ENCODE measurements at places on chromosomes 1 and 21.

- DNase-seq: no peak
Observed at GRCh38 chr1:186869526-186870228, 40.9 kb downstream of the PLA2G4A start.

- peak; percentile 77 for DNase-seq
Observed at GRCh38 chr1:30816211-30817076, 58.9 kb upstream of the LAPTM5 start.

- DNase-seq: no peak
Observed at GRCh38 chr1:192439373-192440025, 122.7 kb downstream of the RGS21 start.

GRCh38 chr1:158285756-158286241 lies 3.9 kb upstream of the CD1C start:
- no peak for DNase-seq

DNA sequence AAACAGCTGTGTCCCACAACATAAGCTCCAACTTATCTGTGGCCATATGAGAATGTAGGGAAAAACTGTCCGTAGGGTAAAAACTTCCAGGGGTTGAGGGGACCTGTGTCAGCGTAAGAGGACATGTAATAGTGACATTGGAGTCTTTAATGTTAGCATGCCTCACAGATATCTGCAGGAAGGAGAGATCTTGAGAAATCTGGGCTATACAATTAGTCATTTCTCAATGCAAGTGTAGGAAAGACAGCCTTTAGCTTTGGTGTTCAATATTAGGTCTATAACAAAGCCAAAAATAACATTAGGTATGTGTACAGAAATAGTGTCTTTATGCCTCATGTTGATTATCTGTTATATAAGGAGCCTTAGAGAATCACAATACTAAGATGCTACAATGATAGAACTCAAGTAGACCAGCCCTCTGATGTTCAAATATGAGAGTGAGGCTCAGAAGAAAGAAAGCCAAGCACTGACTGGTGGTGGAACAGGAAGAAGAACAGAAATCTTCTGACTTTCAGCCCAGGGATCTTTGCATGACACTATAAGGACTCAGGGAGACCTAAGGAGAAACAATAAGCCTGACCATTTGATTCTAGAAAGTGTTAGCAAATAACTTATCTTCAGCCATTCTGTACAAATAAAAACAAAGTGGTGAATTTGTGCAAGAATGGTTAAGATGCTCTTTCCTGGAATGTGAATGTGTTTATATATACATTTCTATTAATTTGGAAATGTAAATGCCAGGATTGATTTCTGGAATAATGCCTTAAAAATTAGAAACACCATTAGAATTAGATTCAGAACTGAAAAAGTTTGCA lies 152.6 kb downstream of the ZC3H11B start:
- DNase-seq: no peak

DNA sequence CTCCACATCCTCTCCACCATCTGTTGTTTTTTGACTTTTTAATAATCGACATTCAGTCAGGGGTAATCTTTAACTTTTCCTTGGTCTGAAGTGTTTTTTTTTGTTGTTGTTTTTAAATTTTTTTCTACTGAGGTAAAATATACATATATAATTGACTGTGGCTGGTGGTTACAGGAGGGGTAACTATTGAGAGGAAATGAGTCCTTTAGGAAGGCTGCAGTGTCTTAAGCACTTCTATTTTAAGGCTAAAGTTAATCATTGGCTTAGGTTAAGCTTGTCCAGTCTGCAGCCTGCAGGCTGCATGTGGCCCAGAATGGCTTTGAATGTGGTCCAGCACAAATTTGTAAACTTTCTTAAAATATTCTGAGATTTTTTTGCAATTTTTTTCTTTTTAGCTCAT lies 172.5 kb downstream of the CTH start:
- DNase-seq: no peak

DNA sequence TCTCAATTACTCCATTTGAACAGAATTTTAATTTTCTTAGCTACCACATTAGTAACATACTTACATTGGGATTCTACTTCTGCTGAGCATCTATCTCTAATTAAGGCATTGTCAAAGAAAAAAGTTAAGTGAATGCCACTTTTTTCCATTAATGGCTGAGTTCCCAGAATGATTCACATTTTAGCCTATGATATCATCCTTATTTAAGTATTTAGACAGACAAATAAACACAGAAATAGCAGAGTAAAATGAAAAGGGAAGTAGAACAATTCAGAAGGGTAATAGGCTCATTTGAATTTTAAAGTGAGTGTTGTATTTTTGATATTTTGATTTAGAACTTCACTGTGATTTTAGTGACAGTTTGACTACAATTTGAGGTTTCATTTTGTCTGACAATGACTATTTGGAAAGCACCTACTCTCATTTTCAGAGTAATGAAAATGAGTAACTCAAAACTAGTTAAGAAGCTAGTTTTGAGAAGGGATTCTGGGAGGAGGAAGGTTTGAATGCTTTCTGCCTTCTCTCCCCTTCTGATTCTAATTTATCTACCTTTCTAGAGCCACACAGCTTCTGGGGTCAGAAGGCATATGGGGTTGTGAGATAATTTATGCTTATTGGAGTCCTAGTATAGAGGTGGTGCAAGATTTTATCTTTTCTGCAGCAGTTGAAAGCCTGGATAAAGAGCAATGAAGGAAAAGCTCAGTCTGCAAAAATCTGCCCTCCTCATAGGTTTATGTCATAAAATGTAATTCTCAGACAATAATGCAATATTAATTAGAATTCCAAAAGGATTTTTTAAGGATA lies 15.5 kb downstream of the LYPLAL1 start:
- DNase-seq: peak; percentile 80

GRCh38 chr21:25901330-25901979 lies 166.7 kb downstream of the GABPA start:
- no peak for DNase-seq

GRCh38 chr1:61591351-61591750 lies 133.6 kb downstream of the TM2D1 start:
- no peak for DNase-seq

DNA sequence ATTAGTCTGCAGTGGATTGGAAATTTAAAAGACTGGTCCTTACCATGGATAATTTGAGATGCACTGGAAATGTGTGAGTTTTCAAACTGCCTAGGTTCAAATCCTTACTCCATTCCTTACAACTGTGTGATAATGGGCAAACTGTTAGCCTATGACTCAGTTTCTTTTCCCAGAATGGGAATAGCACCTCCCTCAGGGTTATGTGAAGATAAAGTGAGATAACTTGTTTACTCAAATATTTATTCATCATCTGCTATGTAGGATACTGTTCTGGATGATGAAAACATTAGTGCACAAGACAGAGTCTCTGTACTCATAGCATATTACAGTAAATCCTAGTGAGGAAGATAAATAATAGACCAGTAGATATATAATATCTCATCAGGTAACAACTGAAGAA lies 28.6 kb downstream of the LRIG2 start:
- DNase-seq: no peak

GRCh38 chr1:177800400-177801088 lies 169.3 kb downstream of the SEC16B start:
- peak; percentile 24 for DNase-seq

- DNase-seq: no peak
Observed at GRCh38 chr1:183882335-183883167, 77.6 kb downstream of the RGL1 start.

DNA sequence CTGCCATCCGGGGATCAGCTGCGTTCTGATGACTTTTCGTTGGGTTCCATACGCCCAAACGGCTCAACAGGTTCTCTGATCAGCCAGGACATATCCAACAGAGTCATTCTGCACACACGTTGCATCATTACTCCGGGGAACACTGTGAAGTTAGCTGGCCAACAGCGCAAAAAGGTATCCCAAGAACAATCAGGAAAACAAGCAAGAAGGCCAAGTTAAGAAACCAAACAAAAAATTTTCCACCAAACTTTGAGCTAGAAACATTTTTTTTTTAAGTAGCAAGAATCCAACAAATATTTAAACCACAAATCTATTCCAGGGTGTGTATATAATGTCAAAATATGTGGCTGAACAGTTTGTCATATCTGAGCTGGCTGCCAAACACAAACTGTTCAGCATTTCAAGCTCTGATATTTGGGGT lies 29.2 kb downstream of the NID1 start:
- peak; percentile 13 for DNase-seq

DNA sequence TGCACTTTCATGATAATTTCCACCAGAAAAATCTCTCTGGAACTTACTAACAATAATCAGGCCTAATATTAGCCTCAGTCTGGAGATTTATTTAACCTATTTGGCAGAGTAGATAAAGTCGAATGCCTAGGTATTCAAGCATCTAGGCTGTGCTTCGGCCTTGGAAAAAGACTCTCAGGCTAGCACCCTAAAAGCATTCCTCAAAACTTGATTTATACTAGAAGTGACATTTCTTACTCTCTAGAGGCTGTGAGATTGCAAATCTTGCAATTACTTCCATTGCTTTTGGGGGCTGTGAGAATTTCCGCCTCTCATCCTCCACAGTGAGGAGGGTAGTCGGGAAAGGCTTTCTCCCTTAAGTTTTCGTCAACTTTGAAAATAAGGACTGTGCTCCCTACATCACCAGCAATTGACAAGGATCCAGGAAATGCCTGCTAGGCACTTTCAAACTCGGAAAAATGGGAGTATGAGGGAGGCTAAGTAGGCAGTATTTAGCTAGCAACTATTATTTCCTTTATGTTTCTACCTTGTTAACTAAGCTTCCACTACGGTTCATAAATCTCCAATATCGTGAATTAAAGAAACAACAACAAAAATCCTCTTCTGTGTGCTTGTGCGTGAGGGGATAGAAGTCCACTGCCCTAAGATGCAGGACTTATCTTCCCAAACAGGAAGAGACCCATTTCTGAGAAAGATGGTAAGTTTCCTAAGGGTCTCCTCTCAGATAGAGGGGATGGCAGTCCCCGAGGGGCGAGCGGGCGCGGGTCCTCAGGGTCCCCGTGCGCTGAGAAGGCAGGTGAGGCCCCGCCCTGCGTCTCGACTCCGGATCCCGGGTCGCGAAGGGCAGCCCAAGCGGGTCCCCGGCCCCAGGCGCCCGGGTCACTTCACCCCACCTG lies 1.1 kb upstream of the LMO4 start:
- no peak for DNase-seq

GRCh38 chr1:179137617-179138255 lies 55.9 kb downstream of the TOR3A start:
- DNase-seq: no peak

DNA sequence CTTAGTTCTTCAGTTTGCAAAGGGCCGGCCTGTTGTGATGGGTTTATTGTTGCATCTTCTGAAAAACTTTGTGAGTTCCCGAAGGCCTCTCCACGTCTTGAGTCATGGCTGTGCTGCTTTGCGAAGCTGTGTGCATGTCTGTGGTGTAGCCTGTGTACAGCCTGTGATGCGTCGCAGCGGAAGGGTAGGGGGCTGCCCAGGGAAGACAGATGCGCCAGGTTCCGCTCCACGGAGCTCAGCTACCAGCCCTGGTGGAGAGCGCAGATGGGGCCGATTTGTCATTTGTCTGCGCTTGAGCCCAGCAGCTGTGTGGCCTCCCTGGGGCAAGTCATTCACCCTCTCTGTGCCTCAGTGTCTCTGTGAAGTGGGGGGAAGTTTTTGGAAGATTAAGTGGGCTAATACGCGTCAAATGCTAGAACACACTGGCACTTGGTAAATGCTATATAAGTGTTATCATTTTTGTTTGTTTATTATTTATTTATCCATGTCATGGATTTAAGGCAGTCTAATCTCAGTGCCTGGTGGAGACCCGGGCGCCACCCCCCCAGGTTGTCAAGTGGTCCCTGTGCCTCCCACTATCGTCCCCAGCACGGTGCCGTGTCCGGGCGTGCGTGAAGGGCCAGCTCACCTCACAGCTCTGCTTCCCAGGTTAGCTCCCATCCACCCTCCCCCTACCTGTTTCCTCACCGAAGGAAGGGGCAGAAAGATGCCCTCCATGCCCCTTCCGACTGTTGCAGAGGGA lies 8.4 kb downstream of the PDE9A start:
- no peak for DNase-seq

DNA sequence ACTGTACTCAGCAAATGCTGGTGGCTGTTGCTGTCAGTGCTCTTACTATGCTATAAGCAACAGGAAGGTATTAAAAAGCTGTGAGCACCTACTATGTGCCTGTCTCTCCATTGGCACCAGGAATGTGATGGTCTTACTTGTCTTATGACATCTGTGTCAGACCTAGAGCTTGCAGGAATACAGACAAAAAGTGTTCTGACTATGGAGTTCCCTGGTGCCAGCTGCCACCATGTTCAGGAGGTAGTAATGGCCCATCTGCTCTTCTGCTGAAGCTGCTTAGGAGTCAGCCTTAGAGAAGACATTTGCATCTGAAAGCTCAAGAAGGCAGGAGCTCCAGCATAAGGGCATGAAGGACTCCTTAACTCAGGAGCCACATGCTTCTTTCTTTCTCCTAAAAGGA lies 52.3 kb downstream of the MAB21L3 start:
- no peak for DNase-seq
